Central memory CD4-positive, alpha-beta T cell (primary cell): ENCODE measurements at places on chromosomes 16 and 17.
A peak's percentile ranks its signal among the peaks of the same experiment; 100 is the strongest.

GRCh38 chr16:967546-968295, 3.1 kb downstream of the LMF1 start:
- DNase-seq, result no peak

DNA sequence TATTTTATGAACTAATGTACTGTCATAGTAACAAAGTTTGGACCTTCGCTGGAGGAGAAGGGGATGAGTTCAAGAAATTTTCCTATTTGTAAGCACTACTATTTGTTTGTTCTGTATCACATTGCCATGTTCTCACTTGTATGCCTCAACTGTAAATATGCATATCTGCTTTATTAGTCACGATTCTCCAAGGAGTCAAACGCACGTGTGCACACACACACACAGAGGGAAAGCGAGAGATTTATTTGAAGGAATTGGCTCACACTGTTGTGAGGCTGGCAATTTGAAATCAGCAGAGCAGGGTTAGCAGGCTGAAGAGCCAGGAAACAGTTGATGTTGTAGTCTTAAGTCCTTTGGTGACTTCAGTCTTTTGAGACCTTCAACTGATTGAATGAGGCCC, 24.9 kb upstream of the MYH2 start:
- no peak for DNase-seq

GRCh38 chr17:1109606-1110540, 69.9 kb downstream of the ABR start:
- no peak for DNase-seq

- peak; percentile 15 for DNase-seq
Observed at GRCh38 chr16:12532871-12533610, 270.6 kb downstream of the CPPED1 start.

DNA sequence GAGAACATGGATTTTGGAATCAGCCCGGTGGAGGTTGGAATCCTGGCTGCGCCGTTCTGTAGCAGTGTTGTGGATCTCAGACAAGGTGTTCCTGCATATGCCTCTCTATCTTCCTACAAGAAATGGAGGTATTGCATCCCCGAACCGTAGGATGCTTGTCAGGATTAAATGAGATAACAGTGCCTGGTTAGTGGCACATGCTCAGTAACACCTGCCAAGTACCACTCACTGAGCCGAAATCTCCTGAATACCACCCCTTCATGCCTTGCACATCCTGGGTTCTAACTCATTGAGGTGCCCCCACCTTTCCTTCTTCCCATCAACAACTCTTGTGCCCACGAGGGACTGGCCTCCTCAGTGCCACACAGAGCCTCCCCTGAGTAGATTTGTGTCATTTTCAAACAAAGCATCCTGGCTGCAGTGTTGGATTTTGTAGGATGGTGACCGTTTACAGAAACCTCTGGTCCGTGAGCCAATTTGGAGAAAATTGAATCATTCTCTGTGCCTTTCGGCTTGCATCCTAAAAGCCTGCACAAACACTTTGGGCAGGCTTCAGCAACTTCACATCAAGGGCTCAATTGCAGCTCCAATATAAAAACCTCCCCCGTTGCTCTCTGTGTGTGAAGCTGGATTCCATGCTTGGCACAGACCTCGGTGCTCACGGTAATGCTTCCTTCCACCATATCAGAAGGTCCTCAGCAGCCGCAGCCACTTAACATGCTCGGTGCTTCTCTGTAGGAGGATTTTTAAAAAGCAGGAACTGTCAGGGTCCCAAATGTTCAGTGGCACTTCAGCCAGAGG, 84.2 kb downstream of the WWOX start:
- no peak for DNase-seq

- no peak for DNase-seq
Observed at GRCh38 chr16:74094514-74094913, 202.1 kb upstream of the PSMD7 start.

DNA sequence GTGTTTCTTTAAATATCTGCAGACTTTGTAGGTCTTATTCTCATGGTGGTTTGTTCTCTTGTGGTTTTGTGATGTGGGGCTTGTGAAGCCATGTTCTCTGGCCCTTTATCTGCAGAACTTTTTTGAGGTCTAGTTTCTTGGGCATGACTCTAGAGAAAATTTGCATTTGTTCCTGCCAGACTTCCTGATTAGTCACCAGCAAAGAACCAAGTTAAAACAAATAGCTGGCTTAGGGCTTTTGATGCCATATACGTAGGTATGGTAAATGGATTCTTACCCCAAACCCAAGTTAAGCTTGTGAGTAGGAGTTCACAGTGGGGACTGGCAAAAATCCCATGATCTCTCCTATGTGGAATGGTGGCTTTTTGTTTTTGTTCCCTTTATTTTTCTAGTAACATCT, 68.7 kb upstream of the IRX3 start:
- no peak for DNase-seq

DNA sequence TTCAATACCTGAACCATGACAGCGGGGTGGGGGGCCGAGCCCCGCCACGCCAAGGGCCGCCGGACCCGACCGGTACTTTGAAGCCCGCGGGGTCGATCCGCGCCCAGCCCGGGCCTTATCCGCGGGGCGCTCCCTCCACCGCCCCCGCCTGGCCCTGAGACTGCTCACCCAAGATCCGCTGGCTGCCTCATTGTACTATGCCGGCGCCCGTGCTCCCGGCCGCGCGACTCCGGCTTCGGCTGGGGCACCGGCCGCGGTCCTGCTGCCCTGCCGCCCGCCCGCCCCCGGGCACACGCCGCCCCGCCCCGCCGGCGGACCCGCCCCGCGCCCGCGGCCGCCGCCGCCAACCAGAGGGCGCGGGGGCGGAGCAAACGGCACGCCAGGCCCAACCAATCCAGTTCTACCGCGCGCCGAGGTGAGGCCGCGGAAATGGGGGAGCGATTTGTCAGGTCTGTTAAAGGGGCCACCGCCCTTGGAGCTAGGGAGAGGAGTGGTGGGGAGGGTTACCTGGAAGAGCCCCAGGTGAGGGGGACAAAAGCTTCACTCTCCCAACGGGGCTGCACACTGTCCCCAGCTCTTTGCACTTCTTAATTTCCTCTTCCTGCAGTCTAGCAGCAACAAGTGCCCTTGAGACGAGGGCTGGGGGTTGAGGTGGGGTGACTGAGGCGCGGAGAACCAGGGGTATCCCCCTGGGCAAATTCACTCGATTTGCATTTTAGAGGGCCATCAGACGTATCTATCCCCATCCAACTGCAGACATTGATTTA, at the start of gene TEX2:
TSS of gene TEX2 (minus strand) at position 261 of the 767 bp plus-strand sequence. CDS start 49,043 bp downstream, outside the sequence.
- peak; percentile 85 for DNase-seq

- no peak for DNase-seq
Observed at GRCh38 chr16:86930663-86931373, 352.5 kb downstream of the FOXL1 start.

DNA sequence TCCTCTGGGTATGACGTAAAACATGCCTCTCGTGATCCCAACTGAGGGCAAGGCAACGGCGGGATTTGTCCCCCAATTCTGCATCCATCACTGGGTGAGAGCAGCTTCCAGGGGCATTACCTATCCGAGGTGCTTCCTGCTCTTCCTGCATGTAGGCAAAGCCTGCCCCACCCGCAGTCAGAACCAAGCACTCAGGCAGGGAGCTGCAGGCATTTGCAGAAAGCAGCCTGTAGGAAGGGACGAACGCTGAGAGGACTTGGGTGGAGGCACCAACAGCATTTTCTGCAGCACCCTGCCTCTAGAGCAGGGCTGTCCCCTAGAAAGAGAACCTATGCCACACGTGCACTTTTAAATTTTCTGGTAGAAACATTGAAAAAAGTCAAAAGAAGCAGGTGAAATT, 5.5 kb downstream of the BCO1 start:
- DNase-seq, result no peak

GRCh38 chr17:78325076-78325687, 34.7 kb downstream of the SOCS3 start:
- DNase-seq, result no peak

DNA sequence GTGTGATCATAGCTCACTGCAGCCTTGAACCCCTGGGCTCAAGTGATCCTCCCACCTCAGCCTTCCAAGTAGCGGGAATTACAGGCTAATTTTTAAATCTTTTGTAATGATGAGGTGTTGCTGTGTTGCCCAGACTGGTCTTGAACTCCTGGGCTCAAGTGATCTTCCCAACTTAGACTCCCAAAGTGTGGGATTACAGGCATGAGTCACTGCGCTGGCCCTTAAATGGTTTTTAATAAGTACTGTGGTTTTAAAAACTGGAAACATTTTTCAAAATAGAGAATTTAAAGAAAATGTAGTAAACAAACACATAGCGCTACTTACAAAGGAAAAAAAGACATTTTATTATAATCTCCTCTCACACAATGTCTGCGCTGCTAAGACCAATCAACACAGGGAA, 32.2 kb downstream of the MARCHF10 start:
- DNase-seq, result no peak

DNA sequence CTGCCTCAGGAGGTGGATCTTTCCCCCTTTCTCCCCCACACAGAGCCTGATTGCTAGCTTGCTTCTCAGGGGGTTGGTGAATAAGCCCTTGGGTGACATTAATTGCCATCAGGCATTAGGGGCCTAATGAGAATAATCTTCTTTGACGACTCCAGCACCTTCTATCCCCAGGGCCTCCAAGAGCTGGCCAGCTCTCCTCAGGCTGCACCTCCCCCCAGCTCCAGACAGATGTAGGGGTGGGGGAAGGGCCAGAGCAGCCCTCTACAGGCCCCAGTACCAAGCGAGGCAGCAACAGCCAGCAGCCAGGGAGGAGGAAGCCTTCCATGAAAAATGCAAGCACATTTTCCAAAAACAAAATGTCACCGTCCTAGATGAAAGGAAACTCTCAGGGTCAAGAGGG, 1.4 kb upstream of the TMEM132E start:
- DNase-seq, result no peak
